ENCODE measurements at places on chromosomes 1 and 21. TPM values are rescaled to one million over a fixed set of nuclear protein-coding genes. Genes with fewer than 3 reads are reported as not detected.

DNA sequence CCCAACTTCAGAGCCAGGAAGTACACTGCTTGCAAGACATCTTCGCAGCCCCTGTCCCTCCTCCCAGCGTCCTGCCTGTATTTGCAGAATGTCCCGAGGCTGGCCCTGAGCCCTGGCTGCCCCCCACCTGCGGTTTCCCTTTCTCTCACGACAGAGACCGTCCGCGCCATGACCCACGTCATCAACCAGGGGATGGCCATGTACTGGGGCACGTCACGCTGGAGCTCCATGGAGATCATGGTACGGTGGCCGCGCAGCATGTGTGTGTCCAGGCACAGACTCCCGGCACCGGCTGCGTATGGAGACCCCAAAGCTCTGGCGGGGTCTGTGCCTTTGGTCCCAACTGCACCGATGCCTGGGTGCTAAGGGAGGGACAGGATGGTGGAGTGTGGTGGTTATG is 48.6 kb downstream of the KCNAB2 start:
- DNase-seq = no peak

Gene FNDC5
- total RNA-seq = 5.4 TPM

Gene CFHR1
- 675 TPM for total RNA-seq

Gene NVL
- 8.0 TPM for total RNA-seq

Measured in left lobe of liver (tissue), 2 donors.